Mucosa of gallbladder (tissue), 1 donor: ENCODE measurements at places on chromosomes 7 and 10. TPM values are rescaled to one million over a fixed set of nuclear protein-coding genes. Genes with fewer than 3 reads are reported as not detected.

DNA sequence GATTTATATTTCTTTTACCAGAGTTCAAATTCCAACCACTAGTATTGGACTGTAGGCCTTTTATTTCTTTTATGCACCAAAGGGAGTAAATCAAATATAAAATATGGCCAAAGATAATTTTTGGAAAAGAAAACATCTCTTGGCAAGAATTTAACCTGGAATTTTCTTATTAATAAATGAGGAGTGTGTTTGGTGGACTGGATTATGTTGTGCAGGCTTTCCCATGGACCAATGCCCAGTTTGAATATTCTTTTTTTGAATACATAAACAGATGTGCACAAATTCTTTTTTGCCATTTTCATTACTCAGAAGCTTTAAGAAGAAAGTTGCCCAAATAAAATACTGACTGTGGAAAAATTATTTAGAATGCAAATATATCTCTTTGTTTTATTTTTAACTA is 22.1 kb upstream of the PRKG1 start:
- DNase-seq = no peak

DNA sequence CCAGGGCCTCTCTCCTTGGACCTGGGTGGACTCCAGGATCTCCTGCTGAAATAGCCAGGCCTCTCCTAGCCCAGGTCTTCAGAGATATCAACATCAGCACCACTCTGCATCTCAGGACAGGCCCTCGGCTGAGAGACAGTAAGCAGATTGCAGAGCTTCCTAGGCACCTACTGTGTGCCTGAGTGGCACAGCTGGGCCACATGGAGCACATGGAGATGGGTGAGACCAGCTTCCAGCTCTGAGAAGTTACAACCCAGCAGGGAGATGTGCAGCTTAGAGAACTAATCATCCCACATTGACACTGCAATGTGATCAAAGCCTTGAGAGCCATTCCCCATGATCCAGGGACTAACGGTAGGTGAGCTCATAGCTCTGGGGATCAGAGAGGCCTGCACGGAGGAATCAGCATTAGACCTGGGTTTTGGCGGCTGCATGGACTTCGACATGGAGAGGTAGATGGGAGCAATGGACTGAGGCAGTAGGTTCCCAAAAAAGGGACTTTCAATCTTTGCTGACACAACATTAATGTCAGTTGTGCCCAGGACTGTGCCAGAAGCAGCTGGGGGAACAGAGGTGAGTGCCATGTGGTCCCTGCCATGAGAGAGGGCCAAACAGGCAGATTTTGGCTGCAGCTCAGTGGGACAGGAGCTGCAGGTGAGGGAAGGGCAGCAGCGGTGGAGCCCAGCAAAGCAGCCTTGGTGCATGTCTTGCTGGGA is 76.0 kb upstream of the LEP start:
- DNase-seq = no peak

GRCh38 chr10:94546049-94546900 is 687 bp downstream of the HELLS start:
- DNase-seq = no peak

DNA sequence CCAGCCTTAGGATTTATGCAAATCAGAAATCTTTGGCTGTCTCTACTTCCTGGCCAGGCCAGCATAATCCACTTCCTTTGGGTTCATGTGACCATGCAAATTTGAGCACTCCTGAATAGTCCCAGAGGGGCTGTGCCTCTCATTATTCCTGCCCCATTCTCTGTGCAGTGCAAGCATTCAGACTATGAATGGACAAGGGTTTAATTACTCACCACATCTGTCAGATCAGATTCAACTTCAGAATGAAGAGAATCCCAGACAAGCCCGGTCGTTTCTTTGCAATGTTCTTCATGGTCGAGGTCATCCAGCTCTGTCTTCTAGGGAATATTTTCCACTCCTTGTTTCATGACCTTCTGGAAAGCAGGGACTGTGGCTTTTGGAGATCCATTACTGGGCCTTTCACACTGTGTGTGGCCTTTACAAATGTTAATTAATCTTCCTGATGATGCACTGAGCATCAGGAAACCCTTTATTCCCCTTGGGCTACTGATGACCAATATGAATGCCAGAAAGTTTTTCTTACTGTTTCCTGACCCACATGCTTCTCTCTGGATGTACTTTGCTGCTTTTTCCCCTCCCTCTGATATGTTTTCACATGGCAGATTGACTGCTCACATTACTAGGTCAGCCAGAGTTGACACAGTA is 217.6 kb upstream of the TCF7L2 start:
- no peak for DNase-seq

- DNase-seq = no peak
Observed at GRCh38 chr10:102677331-102678067, 33.2 kb downstream of the TRIM8 start.

RNLS gene
- 14.6 TPM for total RNA-seq

PLEKHS1 gene
- 0.75 TPM for total RNA-seq

CUL2 gene
- 26.2 TPM for total RNA-seq

LDB3 gene
- 4.9 TPM for total RNA-seq
